ENCODE measurements at places on chromosomes 1 and 21. TPM values are rescaled to one million over a fixed set of nuclear protein-coding genes. Genes with fewer than 3 reads are reported as not detected.

KRTAP7-1 gene
- total RNA-seq = not detected

SFN gene
- not detected for total RNA-seq

CD1E gene
- 2.3 TPM for total RNA-seq

FBXO42 gene
- total RNA-seq = 29.6 TPM

CR1 gene
- total RNA-seq = 5.8 TPM

CD2 gene
- 0.41 TPM for total RNA-seq

IL22RA1 gene
- total RNA-seq = not detected

COQ8A gene
- total RNA-seq = 76.4 TPM

RGS13 gene
- 0.36 TPM for total RNA-seq

KRTAP11-1 gene
- not detected for total RNA-seq

FCRL6 gene
- not detected for total RNA-seq

DNA sequence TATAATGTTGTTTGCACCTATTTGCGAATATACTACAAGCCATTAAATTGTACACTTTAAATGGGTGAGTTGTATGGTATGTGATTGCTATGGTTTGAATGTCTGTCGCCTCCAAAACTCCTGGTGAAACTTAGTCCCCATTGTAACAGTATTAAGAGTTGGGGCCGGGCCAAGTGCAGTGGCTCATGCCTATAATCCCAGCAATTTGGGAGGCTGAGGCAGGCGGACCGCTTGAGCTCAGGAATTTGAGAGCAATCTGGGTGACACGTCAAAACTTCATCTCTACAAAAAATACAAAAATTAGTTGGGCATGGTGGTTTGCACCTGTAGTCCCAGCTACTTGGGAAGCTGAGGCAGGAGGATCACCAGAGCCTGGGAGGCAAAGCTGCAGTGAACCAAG is 12.0 kb upstream of the SIM2 start:
- DNase-seq = no peak

DNA sequence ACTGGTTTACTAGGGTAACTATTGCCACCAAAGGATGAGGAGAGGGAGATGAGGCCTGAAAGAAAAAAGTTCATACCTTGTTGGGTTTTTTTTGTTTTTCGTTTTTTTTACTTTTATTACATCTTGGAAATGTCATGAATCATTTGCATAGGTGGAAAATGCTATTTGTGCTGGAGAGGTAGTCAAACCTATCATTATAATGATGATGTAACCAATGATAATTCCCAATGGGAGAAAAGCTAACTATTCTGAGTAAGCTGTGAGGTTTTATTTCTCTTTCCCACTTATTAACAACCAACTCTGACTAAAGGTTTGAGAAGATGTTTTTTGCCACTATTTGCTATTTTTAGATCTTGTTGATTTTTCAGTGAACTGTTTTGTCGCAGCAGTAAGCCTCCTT is 29.0 kb downstream of the SH3GLB1 start:
- no peak for DNase-seq

GRCh38 chr1:114756009-114756892 is 1.5 kb downstream of the CSDE1 start:
- DNase-seq = no peak

GRCh38 chr1:67601955-67602354 is 83.0 kb upstream of the GADD45A start:
- no peak for DNase-seq

DNA sequence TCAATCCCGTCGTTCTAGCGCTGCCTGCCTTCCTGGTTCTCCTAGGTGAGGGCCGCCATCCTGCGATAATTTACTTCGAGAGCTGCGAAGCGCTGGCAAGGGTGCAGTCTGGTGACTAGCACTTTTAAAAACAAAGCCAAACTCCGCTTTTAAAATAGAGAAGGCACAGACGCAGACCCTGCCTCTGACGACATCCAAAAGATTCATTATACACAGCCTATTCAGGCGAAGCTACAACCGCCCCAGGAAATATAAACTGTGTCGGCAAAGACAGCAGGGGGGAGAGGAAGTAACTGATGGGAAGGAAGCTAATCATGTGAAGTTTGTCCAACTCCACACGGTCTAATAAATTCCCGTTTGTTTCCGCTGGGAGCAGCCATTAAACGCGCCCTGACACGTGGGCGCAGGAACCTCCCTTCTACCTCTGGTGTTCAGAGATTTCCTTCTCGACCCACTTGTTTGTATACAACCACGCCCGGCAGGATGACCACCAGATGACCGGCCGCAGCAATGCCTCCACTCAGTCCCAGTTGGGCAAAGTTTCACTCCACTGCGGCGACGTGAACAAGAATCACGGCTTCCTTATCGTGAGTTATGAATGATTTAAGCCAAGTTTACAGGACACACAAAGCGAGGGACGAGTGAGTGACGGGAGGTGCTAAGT is 1.3 kb downstream of the GNG12 start:
- peak; percentile 85 for DNase-seq

DNA sequence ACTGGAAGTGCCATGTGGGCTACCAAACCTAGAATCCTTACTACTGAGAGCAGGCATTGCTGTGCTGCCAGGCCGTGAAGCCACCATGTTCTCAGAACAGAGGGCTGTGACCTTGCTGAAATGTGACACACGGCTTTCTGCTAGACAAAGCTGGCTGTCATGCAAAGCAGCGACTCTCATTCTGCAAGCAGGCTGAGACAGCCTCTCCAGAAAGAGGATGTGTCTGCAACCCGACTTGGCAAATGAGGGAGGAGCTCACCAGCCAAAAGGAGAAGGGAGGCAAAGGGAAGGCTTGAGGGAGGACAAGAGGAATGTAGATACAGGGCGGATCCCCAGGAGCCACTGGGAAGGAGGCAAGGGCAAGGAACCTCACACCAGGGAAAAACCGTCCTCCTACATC is 85.7 kb upstream of the KRTAP19-8 start:
- no peak for DNase-seq

GRCh38 chr1:212545941-212546635 is 62.5 kb upstream of the ATF3 start:
- peak; percentile 78 for DNase-seq

- DNase-seq = no peak
Measured at GRCh38 chr1:161100556-161100955, 2.4 kb downstream of the KLHDC9 start.

DNA sequence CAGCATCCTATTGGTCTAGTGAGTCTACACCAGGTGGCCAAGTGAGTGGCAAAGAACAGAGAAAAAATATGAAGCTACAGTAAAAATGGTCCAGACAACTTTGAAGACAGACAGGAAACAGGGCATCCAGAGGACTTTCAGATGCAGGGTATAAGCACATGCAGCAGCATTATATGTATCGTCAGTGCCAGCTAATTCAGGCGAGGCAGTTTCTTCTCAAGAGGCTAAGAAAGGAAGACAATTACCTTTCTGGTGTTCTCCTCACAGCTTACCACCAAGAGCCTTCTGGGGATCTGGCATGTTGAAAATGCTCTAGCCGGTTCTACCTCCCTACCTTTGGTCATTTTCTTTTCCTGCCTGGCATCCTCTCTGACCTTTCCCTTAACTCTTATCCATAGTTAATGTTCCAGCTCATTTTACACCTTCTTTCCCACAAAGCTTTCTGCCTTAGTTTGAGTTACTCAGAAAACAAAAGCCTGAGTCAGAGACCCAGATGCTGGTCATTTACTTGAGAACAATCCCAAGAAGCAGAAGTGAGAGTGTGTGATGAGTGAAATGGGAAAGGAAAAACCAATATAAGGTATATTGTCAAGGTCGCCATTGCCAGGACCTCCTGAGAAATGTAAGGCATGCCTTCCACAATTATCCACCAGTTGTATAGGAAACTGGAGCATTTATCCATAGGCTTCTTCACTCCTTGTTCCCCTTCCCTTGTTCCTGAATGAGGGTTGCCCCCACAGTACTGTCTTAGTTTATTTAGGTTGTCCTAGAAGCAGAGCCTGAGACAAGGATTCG is 444.1 kb downstream of the PLPP3 start:
- DNase-seq = no peak

DNA sequence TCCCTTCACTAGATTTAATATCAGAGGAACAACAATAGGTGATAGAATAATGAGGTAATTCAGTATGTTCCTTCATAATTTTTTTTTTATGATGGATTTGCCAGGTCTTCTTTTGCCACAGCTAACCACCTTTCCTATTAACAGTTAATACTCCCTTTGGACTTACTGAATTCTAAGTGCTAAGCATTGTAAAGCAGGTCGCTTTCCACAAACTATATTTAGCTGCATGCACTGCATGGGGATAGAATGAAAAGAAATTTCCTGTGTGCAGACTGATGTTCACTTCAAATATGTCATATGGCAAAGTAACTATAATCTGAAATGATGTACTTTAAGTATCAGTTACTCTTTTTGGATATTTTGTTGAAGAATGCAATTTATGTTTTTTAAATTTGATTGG is 85.8 kb downstream of the GPR161 start:
- DNase-seq = no peak

- DNase-seq = no peak
Measured at GRCh38 chr21:38402795-38403194, 95.5 kb downstream of the ERG start.

GRCh38 chr1:17192394-17193221 is 12.3 kb upstream of the PADI1 start:
- DNase-seq = no peak

- no peak for DNase-seq
Measured at GRCh38 chr1:15311880-15312279, 64.9 kb downstream of the FHAD1 start.

- no peak for DNase-seq
Measured at GRCh38 chr1:109499661-109500536, 6.0 kb downstream of the CYB561D1 start.

- no peak for DNase-seq
Measured at GRCh38 chr1:151867765-151868411, 14.4 kb upstream of the THEM5 start.

DNA sequence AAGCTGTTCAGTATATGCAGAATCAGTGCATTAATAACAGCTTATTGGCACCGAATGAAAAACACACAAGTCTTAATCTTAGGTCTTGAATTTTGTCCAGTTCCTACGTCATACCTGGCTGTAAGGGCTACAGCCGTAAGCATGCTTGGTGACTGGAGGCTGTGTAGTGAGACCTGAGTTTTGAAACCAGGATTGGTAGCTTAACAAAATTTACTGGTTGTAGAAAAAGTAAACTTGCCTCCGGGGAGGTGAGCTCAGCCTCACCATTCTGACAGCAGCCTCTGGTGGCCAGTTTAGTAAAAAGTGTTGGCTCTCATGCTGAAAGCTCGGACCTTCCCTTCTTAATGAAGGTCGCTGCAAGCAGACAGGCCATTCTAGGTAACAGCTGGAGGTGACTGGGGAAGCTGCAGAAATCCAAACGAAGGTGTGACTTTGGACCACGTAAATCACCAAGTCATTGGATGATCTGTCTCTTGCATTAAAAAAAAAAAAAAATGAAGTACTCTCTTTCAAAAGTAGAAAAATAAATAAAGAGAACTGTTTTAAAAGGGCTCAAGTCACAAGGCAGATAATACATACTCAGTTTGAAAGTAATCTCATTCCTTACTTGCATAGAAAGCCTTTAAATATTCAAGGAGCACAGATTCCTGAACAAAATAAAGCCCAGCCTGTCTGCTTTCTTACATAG is 48.9 kb downstream of the HLCS start:
- no peak for DNase-seq

DNA sequence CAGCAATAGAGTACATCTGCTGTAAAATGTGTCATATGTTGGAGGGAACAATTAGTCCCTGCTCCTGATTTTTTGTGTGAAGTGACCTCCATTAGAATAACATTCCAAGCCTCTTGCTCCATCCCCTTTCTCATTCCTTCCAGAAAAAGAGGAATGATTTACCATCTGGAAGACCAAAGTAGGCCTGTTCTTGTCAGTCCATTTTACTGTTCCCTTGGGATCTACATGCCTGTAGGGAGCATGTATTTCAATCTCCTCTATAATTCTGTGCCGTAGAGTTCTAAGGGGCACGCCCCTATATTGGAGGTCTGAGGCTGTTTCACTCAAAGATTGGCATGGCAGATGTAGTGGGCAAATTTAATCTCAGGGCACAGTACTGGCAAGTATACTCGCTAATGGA is 48.8 kb upstream of the MAN1A2 start:
- no peak for DNase-seq

DNA sequence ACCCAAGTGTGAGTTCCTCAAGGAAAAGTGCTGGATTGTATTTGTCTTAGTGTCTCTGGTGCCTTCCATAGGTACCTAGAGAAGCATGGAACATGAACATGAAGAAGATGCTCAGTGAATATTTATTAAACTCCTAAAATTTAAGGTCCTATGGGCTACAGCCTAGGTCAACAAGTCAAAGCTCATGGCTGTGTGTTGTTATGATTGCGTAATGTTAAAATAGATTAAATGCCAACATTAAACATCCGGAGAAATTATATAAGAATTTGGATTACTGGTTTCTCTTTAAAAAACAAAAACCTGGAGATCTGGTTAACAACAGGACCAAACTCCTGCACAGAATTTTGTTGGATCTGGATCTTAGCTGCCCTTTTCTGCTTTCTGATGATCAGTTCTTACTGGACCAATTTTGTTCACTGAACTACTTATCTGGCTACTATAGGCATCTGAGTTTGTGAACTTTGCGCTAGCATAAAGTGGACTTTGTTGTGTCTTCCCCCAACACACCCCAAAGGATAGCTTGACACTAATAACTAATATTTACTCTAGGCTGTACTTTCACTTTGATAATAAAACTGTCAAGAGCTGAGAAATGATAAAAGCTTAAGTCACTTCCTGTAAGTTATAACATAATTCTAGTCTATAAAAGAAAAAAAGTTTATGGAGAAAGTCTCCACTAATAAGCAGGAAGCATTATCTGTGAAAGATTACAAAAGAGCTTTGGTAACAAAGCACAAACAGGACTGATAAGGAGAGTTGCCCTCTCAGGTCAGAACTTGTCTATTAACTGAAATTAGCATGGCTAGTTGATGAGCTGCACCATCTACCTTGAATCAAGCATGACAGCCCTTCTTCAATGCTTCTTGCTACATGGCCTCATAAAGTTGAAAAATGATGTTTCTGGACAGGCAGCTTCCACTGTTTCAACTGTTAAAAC is 20.7 kb downstream of the F5 start:
- DNase-seq = no peak

- no peak for DNase-seq
Measured at GRCh38 chr1:154502744-154503115, 518 bp upstream of the SHE start.

DNA sequence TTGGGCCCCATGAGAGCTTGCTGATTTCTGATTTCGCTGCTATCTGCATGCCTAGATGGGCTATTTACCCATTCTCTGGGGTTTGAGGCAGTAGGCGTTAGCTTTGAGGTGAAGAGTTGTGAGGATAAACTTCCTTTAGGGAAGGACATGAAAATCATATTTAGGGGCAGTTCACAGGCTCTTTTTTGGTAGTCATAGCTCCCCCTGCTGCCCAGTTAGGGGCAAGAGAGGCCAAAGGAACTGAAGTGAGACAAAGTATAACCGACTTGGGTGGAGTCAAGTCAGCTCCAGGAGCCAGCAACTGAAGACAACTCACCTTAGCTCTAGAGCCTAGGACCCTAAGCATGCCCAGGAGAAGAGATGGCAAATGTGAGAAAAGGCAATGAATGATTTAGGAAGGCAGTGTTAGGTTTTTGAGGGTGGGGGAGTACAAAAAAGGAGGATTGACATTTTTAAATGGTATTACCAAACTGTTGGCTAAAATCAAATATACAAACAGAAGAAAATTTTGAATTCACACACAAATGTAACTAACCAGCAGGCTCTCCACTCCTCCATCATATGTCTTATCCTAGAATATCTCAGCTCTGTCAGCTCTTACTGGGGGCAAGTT is 625.2 kb downstream of the LMO4 start:
- DNase-seq = peak; percentile 77

GRCh38 chr1:110588991-110589390 is 17.2 kb downstream of the KCNA2 start:
- no peak for DNase-seq

- peak; percentile 77 for DNase-seq
Measured at GRCh38 chr1:48202030-48202752, 20.3 kb upstream of the SLC5A9 start.

GRCh38 chr1:165679282-165680036 is 18.9 kb downstream of the ALDH9A1 start:
- DNase-seq = no peak

Measured in sigmoid colon (tissue), 7 donors.